Heart left ventricle (tissue), 16 donors: ENCODE measurements at places on chromosomes 7 and 10. TPM values are rescaled to one million over a fixed set of nuclear protein-coding genes. Genes with fewer than 3 reads are reported as not detected.

Gene INHBA
- total RNA-seq = 1.6 TPM

Gene DPYSL4
- 29.4 TPM for total RNA-seq

Gene MACC1
- 0.12 TPM for total RNA-seq

DNA sequence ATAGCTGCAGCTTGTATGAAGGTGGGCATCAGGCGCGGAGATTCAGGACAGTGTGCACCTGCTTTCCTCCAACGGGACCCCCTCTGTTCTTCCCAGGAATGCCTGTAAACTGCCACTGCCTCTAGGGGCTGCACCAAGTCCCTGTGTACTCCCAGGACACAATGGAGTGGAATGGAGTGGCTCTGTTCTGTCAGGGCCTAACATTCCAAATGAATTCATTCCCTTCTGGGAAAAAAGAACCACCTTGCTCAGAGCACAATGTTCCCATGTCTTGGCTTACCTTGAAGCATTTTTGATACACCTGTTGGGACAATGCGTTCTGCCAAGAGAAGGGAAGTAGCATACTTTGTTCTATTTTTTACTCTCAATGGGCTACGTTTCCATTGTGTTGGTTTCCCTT lies 339.4 kb downstream of the FRMD4A start:
- no peak for DNase-seq

DNA sequence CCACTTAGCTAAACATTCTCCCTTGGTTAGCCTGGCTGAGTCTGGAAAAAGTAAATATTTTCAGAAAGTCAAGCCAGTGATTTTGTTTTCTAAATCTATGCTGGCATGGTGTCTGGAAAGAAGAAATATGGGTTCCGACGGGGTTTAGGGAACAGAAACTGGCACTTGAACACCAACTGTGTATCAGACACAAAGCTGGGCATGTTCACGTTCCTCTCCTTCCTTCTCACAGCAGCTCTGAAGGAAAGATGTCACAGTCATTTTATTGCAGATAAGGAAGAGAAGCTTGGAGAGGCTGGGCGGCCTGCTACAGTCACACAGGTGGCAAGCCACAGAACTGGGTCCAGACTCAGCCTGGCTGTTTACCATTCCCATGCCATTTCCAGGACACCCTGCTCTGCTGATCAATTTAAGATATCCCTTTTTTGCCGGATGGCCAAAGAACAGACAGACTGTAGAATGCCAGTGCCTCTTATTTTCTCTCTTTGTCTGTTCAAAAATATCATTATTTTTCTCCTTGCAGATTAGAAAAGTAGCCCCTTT lies 118.8 kb downstream of the HERPUD2 start:
- no peak for DNase-seq

Gene GATA3
- total RNA-seq = 2.6 TPM

DNA sequence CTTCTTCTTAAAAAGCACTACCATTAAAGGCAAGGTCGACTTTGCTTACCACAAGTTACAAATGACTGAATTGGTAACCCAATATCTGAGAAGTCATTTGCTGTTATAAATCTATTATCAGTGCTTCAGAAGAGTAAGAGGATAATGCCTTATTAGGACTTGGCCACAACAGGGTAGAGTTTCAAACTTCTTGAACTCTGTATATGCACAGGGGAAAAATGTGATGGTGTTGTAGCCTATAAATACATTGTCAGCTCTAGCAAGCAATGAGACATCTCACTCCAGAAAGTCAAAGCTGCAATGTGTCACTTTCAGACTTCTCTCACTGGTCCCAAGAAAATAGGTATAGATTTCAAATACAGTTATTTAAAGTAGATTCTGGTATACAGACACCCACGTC lies 9.3 kb downstream of the TFEC start:
- DNase-seq = no peak

DNA sequence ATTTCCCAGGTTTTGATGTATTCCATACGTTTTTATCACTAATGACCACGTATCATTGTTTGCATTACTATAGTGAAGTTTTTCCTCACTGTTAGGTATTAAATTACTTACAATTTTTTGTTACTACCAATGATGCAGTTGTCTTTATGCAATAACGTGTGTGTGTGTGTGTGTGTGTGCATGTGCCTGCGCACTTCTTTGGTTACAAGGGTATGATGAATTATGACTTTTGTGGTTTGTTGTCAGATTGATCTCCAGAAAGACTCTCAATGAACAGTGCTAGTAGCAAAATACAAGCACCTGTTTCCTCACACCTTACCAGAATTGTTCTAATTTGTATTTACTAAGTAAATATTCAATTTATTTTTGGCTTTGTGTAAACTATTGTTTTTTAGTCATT lies 51.5 kb downstream of the MCMBP start:
- no peak for DNase-seq

GRCh38 chr10:24958721-24959381 lies 6.4 kb upstream of the PRTFDC1 start:
- peak; percentile 46 for DNase-seq

Gene ZNF727
- total RNA-seq = 5.1 TPM

Gene CFAP70
- 1.1 TPM for total RNA-seq

Gene ACTR1A
- total RNA-seq = 104 TPM

GRCh38 chr7:79407351-79407750 lies 46.1 kb downstream of the MAGI2 start:
- no peak for DNase-seq

DNA sequence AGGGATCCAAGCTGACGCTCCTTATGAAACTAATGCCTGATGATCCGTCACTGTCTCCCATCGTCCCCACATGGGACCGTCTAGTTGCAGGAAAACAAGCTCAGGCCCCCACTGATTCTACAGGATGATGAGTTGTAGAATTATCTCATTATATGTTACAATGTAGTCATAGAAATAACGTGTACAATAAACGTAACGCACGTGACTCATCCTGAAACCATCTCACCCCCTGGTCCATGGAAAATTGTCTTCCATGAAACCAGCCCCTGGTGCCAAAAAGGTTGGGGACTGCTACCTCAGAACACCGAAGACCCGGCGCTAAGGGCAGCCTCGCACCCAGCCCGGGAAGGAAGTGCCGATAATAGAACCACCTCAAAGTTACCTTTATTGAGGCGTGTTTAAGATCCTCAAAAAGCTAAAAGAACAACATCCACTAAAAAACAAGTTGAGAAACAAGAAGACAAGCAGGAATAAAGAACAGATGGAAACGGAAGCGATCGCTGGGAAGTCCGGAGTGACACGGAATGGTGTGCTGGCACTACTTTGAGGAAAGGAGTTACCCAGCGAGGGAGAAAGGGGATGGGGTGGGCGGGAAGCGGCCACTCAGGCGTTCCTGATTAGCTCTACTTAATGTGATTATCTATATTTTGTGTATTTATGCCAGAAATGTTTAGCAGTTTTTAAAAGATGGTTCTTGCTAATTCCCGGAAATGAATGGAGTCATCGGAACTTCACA lies 50.1 kb upstream of the PRKAR1B start:
- DNase-seq = no peak

Gene XRCC2
- 0.36 TPM for total RNA-seq

Gene TMEM229A
- not detected for total RNA-seq
